ENCODE measurements at places on chromosomes 16 and 17.

DNA sequence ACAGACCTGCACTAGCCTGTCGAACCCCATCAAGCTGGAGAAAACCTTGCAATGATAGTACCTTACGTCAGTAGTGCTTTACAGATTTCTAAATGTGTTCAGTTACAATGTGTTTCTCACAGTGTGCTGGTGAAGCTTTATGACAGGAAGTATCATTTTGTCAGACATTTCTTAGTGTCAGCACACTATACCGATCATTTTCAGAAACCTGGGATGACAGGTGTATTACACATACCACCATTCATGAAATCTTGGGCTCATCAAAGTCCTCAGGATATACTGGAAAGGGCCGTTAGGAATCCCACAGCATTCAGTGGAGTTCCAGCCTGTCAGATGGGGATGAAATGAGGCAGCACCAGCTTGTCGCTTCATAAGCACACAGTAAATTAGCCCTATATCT, 27.3 kb downstream of the TTC19 start:
- no peak for DNase-seq

GRCh38 chr17:21535686-21536375, 156.5 kb upstream of the KCNJ18 start:
- DNase-seq: no peak

- DNase-seq: peak; percentile 41
Measured at GRCh38 chr17:71032746-71033273, 863.5 kb downstream of the KCNJ2 start.

DNA sequence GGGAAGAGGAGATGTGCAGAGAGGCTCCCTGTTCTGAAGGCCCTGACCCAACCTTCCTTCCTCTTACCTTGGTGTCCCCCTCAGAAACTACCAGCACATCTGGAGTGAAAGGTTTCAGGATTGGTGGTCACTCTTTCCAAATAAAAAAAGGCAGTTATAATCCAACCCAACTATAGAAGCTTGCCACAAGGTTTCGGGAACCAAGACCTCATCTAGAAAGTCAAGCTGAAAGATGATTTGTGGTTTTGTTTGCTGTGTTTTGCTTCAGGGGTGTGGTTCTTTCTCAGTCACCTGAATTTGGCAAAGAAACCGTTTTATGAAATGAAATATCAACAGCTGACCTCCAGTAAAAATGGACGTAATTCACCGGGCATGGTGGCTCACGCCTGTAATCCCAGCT, 19.3 kb downstream of the SHMT1 start:
- DNase-seq: no peak

- DNase-seq: no peak
Measured at GRCh38 chr16:88712362-88712979, 6.2 kb downstream of the CTU2 start.

- no peak for DNase-seq
Measured at GRCh38 chr17:5705876-5706576, 121.7 kb upstream of the NLRP1 start.

- DNase-seq: no peak
Measured at GRCh38 chr16:75718452-75718851, 7.8 kb downstream of the CPHXL start.

GRCh38 chr17:63675607-63676546, 24.0 kb downstream of the LIMD2 start:
- DNase-seq: no peak

All from NCI-H2107 (cell line).